Stimulated activated CD8-positive, alpha-beta memory T cell treated with anti-CD3 and anti-CD28 coated beads, Interleukin-12 subunit alpha, Interleukin-12 subunit beta, amount 100 ng/mL, for 4 hours (primary cell): ENCODE measurements at places on chromosomes 5 and 9.

- DNase-seq = no peak
Measured at GRCh38 chr9:78871086-78871451, 574.1 kb downstream of the PSAT1 start.

GRCh38 chr9:129328355-129329042 lies 150.4 kb upstream of the IER5L start:
- DNase-seq = no peak

- DNase-seq = no peak
Measured at GRCh38 chr5:163658702-163659567, 153.5 kb downstream of the MAT2B start.

DNA sequence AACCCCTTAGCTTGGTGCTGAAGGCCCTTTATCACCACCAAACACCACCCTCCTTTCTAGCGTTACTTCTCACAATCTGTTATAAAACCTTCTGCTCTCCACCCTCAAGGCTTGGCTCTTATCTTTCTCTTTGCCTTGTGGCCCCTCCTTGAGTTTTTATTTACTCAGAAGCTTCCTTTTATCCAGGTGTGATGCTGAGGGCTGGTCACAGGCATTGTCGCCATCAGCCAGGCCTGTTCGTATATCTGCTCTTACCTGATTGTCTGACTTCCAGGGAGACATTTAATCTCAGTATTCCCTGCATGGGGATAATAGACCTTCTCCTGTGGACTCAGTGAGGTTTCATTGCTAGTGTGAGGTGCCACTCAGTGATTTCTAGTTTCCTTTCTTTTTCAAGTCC lies 34.2 kb downstream of the MEGF10 start:
- no peak for DNase-seq

DNA sequence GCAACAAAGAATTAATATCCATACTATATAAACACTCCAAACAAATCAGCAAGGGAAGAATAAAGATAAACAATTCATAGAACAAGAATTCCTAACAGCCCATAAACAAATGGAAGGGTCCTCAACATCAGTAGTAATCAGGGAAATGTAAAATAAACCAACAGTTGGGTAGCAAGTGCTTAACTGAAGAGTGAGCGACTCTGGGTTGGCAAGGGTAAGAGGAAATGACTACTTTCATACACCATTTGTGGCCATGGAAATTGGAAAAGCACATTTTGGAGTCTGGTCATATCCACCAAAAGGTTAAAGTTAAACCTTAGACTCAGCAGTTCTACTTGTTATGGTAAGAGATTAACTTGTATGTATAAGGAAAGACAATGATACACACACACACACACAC lies 17.4 kb upstream of the RORB start:
- no peak for DNase-seq

GRCh38 chr5:55538661-55539060 lies 3.9 kb upstream of the PLPP1 start:
- DNase-seq = no peak

- no peak for DNase-seq
Measured at GRCh38 chr5:138092301-138092700, 8.5 kb downstream of the WNT8A start.

DNA sequence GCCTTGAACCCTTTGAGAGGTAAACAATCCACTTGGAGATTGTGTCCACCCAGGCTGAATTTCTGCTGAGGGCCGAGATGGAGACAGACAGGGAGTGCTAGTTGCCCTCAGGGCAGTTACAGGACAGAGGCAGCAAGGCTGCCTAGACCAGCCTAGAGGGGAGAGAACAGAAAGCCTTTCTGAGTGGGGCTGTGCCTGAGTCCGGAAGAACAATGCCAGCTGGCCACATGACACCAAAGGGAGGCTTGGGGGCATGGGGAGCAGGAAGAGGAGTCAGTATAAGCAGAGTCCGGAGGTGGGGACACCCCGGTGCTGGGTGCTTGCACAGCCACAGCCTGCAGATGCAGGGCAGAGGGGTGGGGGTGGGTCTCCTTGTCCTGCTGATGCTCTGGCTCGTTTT lies 145.7 kb downstream of the CFAP90 start:
- DNase-seq = no peak

GRCh38 chr5:106392766-106393165 lies 1278.0 kb downstream of the EFNA5 start:
- DNase-seq = no peak

GRCh38 chr5:43338862-43339261 lies 25.6 kb upstream of the HMGCS1 start:
- DNase-seq = no peak

GRCh38 chr5:103232393-103232999 lies 26.1 kb upstream of the MACIR start:
- DNase-seq = no peak
